Lower lobe of right lung (tissue), 2 donors: ENCODE measurements at places on chromosomes 2 and 18. TPM values are rescaled to one million over a fixed set of nuclear protein-coding genes. Genes with fewer than 3 reads are reported as not detected.

GRCh38 chr2:85666435-85667316 is 1.3 kb downstream of the SFTPB start:
- peak; percentile 72 for DNase-seq

DNA sequence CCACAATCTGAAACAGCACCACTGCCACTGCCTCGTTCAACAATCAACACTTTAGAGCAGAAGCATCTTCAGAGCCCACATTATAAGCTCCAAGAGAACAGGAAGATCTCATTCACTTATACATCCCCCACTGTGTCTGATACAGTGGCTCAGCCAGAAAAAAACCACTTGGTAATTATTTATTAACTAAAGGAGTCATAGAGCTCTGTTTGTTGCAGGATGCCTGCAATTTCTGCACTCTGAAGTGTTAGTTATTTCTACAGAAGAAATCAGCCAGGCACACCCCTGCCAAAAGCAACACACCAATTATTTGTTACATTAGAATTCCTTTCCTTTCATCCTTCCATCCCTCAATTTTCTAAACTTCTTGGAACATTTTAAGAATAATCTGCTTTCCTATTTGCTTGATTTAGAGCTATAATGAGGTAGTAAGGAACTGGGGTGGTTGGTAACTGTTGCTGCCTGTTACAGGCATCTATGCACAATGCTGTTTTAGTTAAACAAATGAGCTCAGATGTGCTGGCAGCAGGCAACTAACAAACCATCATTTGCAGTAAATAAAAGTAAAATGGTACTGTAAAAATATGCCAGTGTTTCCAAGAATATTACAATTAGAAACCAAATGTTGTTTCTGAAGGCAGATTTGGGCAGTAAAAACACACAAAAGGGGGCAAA is 59.9 kb downstream of the DYM start:
- no peak for DNase-seq

- DNase-seq, result no peak
Measured at GRCh38 chr2:234521536-234521935, 24.7 kb upstream of the ARL4C start.

DNA sequence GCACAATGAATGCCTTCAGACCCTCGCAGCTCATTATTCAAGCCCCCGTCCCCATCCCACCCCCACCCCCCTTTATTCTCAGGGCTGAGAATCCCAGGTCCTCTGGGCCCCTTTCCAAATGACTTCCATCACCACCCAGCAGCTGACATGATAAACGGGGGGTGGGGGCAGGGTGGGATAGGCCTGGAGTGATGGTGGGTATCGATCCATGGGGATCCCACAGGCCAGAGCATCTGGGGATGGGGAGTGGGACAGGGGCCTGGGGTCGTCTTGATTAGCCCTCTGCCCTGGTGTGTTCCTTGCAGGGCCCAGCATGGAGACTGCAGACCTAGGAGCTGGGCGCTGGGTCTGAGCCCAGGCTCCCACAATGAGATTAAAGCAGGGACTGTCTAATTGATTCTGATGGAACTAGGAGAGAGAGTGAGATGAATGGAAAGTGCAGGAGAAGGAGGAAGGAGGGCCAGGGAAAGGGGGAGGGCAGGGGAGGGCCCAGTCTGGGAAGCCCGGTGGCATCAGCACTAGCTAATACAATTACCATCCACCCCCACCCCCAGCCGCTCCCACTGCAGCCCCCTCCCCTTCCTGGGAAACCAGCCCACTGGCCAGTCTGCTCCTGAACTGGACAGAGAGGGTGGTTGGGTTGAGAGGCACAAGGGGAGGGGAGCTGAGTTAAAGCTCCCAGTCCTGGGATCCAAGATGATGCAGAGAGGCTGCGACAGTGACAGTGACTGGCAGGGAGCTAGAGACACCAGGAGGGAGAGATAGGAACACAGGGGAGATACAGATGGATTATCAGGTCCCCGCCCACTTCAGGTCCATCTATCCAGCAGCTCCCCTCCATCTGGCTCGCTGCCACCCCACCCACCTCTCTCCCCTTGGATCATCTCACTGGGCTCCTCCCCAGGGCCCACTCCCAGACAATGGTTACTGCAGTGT is 13.1 kb upstream of the TNS1 start:
- no peak for DNase-seq

- no peak for DNase-seq
Measured at GRCh38 chr2:199982126-199982843, 26.9 kb downstream of the MAIP1 start.

- DNase-seq, result no peak
Measured at GRCh38 chr18:62838475-62839098, 123.2 kb downstream of the PHLPP1 start.

- DNase-seq, result no peak
Measured at GRCh38 chr18:62365420-62365819, 40.3 kb downstream of the TNFRSF11A start.

GRCh38 chr18:8424917-8425725 is 184.1 kb upstream of the RAB12 start:
- no peak for DNase-seq

DNA sequence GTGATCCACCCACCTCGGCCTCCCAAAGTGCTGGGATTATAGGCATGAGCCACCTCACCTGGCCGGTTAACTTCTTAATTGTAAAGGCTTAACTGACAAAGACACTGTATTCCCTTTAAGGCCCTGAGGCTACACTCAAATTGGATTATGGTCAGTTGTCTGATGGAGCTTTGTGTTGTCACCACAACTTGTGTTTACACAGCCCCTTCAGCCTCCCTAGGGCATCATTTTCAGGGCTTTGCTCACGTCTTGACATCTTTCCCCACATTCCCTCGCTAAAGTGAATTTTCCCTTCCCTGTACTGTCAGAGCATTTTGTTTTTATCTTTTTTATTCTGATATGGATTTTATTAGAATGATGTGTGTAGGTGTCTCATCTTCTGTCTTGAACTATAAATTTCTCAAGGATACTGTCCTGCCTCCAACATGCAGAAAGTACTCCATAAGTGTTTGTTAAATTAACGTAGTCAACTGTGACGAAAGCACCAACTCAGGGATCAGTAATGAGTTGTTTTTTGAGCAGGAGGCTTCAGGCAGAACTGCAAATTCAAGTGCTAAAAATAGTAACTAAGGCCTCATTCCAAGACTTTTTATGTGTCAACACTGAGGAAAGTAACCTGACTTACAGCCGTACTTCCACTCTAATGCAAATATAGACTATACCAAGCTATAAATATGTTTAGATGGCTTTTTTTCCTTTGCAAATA is 77.1 kb upstream of the NARS1 start:
- DNase-seq, result no peak

GRCh38 chr2:12967804-12968203 is 251.1 kb downstream of the TRIB2 start:
- no peak for DNase-seq

DNA sequence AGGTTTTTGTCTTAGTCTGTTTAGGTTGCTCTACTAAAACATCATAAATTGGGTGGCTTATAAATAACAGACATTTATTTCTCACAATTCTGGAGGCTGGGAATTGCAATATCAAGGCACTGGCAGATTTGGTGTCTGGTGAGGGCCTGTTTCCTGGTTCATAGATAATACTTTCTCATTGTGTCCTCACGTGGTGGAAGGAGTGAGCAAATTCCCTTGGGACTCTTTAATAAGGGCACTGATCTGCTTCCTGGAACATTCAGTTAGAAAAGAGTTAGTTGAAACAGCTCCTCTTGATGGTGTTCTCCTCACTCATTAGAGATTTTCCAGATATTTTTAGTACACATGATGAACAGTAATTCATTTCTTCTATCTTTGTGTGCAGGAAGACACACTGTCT is 22.3 kb downstream of the COL4A3 start:
- DNase-seq, result no peak

DNA sequence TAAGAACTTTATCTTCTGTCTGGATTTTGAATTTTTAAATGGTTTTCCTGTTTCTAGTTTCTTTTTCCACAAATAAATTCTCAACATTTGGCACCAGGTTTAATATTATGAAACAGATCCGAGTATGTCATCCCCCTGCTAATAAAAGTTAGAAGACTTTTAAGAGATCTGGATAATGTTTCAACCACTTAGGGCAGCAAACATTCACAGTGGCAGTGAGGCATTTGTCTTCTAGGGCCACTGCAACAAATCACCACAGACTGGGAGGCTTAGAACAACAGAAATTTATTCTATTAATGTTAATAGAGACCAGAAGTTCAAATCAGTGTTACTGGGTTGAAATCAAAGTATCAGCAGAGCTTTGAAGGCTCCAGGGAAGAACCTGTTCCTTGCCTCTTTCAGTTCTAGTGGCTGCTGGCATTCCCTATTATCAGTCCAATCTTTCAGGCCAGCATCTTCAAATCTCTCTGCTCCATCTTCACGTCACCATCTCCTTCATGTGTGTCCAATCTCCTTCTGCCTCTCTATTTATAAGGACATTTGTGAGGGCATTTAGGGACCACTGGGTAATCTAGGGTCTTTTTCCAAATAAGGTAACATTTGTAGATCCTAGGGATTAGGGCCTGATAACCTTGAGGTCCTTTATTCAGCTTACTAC is 23.4 kb downstream of the ACSL3 start:
- DNase-seq, result no peak

DNA sequence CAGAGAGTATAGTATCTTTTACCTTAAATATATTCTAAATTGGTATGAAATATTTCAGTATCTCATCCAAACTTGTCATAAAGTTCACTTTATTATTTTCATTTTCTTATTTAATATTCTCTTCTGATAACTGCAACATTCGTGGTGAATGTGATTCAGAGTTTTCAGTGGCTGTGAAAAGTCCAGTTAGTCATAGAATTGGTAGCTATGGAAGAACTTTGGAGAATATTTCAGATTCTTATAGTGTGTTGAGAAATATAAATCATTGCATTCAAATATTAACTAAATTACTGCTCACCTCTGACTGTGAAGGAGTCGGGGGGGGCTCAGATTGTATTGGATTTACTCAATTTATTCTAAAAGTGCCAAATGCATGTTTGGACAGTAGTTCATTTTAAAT is 178.6 kb upstream of the VWC2L start:
- no peak for DNase-seq

- no peak for DNase-seq
Measured at GRCh38 chr2:109232909-109233308, 103.9 kb downstream of the SH3RF3 start.

DNA sequence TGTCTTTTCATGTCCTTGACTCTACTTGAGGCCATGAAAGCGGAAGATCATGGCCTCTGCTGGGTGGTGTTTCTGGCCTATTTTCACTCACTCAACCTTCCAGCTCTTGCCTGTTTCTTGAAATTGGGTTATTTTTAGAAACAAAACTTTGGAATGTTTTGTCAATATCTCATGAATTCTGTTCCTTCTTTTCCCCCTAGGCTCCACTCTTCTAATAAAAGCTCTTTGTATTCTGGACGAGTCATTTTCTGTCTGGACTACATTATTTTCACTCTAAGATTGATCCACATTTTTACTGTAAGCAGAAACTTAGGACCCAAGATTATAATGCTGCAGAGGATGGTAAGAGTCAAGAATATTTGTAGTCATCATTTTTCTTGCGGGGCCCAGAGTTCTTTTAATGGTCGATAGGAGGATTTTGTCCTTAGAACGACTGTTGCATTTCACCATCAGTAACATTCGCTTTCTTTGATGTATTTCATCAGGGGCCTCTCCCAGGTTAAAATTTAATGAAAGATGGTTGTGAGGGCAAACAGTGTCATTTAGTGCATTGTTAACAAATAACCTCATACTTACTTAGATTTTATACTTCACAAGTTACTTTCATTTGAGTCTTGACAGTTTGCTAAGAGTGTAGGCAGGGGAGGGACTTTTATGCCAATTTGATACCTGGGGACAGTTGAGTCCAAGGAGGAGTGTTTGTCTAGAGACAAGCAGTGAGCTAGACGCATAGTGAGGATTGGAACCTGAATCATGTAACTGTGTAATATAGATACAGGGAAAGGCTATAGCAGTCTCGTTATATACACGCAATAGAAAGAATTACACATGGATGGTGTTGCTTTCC is 64.6 kb downstream of the TRPM8 start:
- DNase-seq, result no peak

DNA sequence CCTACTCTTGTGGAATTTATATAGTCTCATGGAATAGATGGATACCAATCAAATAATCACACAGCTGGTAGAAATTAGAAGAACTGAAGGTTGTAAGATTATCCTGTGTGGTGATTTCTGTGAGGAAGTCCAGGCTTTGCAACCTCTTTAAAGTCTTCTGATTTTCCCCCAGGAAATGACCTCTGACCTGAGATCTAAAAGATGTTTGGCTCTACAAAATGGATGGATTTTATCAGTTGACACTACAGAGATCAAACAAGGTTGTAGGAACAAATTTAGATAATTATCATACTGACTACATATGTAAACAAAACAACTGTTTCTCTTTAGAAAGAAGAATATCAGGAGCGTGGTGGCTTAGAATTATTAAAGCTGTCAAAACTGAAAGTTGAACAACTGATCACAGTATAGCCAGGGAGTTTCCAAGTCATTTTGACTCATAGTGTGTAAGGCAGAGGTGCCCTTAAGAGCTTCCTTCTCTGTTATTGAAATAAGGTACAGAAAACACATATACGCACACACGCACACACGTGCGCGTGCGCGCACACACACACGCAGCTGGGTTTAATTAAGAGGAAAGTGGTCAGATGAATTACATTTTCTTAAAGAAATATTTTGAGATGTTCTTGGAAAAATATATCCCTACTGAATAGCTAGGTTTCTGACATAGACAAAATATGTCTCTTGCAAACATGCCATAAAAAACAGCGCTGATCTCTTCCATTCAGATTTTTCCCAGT is 35.5 kb upstream of the PELI1 start:
- DNase-seq, result no peak

GRCh38 chr2:44531289-44531688 is 169.5 kb downstream of the CAMKMT start:
- no peak for DNase-seq

DNA sequence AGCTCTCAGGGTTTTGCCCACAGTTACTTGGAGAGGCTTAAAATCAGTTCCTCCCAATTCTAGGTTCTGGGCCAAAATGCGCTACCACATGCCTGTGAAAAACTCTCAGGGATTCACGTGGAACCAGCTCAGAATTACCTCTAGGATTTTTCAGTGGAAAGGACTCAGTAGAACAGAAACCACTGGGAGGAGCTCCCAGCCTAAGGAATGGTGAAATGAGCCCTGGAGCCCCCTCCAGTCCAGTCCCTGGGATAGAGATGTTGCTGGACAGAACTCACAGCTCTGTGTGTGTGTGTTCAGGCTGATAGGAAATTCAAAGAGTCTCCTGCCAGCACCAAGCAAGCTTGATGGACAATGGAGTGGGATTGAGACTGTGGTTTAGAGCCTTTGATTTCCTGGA is 21.1 kb upstream of the SLC9A4 start:
- DNase-seq, result no peak

- no peak for DNase-seq
Measured at GRCh38 chr2:237153181-237153580, 67.5 kb downstream of the COPS8 start.

- DNase-seq, result no peak
Measured at GRCh38 chr2:29351916-29352591, 236.8 kb downstream of the CLIP4 start.

The SRBD1 gene
- total RNA-seq, result 15.4 TPM

The NT5DC4 gene
- 0.53 TPM for total RNA-seq

The ANO7 gene
- total RNA-seq, result 1.3 TPM

The RNF152 gene
- total RNA-seq, result 13.4 TPM

The NT5C1B gene
- total RNA-seq, result not detected

The TLX2 gene
- total RNA-seq, result not detected

The RAB12 gene
- total RNA-seq, result 50.2 TPM

The ALKAL2 gene
- 6.7 TPM for total RNA-seq
